Activated T-cell treated with anti-CD3 and anti-CD28 coated beads for 1 hour (primary cell): ENCODE measurements at places on chromosomes 16 and 17.

DNA sequence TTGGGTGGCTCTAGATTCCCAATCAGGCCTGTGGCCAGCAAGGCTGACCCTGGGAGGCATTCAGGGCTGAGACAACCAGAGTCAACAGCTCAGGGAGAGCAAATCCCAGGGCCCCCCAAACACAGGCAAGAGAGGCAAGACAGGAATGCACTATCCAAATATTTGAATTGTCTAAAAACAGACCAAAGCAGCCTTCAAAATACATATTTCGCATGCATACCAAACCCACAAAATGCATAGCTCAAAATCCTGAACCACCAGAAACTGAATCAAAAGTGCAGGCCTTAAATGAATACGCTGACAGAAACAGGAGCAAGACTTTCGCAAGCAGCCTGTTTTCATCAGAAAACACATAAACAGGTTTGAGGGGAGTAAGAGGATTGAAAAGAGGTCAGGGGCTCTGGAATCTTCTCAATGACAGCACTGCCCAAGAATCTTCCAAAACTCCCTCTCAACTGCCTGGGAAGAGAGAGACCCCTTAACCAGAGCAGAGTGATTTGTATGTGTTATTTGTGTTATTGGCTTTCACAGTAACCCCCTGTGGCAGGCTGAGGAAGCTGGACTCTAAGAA lies 213.6 kb upstream of the CDH5 start:
- DNase-seq = no peak

DNA sequence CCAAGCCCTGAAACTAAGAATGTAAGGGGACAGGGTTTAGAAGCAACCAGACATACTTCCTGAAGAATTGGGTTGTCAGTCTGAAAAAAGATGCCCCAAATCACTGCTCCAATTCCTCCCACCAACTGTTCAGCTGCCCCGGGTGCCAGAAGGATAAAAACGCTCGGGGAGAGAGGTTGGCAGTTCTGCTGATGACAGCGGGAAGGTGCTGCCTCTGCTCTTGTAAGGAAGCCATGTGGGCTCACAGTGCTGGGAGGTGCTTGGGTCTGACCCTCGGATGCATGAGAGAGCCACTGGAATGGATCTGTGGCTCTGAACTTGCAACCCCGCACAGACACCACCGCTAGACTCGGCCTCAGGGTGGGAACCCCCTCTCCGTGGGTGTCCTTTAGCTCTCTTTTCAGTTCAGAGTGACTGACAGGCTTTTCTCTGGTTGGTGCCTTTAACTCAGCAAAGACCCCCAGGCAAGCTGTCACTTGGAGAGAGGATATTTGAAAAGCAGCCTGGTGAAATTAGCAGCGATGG lies 364.8 kb upstream of the RBFOX1 start:
- no peak for DNase-seq

- no peak for DNase-seq
These were observed 13.6 kb upstream of the CCL22 start for GRCh38 chr16:57345021-57345420.

DNA sequence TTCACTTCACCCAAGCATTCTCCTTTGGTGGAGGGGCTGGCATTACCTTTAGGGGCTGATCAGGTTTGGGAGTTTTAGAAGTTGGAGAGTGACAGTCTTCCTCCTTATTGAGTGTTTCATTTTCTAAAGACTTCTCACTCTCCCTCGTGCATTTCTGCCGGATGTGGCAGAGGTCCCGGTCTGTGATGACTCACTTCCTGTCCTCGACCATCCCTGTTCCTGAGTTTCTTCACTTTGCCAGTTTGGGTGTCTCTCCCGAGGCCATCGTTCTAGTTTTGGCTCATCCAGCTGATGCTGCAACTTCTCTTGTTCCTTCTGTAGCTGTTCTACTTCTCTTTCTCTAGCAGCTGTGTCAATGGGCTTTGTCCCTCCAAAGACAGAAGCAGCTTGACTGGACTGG lies 104.3 kb downstream of the PHKB start:
- DNase-seq = no peak

DNA sequence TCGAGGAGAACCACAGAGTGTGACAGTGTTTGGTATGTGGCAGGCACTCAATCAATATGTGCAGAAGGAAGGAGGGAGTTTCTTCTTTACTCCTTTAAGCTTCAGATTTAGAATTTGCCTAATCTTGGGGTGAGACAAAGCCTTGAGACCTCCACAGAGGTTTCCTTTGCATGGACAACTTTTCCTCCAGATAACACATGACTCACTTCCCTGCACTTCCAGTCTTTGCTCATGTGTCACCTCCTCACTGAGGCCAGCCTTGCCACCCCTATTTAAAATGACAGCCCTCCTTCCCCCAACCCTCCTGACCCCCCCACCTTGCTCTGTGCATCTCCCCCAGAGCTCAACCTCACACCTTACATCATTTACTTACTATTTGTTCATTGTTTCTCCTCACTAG lies 17.4 kb upstream of the NOS2 start:
- no peak for DNase-seq
